ENCODE measurements at places on chromosomes 4 and X.

DNA sequence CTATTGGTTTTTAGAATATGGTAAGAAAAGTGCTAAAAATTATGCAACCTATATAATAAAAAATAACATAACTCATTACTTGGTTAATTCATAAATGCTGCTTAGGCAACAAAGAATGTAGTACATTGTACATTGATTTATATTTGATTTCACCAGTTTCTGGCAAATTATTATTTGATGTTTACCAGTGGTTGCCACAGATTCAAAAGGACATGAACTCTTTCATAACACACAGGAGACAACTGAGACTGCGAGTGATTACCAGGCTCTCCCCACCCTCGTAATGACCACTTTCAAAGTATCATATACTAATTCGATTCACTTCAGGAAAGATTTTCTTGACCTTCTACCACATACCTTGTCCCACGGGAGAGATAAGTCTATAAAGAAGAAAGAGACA is 158.5 kb downstream of the NR3C2 start:
- no peak for DNase-seq

DNA sequence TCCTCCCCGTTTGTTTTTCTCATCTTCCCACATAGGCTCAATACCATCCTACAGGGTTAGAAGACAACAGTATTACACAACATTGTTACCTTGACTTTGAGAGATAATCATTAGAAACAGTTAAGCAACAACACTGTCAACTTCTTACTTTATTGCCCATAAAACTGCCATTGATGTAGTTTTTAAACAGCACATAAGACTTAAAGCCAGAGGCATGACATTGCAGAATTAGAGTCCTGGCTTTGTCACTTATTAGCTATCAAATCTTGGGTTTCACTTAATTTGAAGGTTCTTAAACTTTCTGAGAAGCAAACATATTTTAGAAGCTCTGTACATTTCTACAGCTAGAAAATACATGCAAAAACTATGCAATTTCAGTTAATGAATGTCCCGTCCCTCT is 41.8 kb downstream of the EIF4E start:
- DNase-seq = no peak

- no peak for DNase-seq
These were observed 107.3 kb downstream of the AMMECR1 start for GRCh38 chrX:110210417-110211139.

- DNase-seq = no peak
These were observed at the start of gene NEXMIF for GRCh38 chrX:74925225-74926088. Gene NEXMIF, minus strand, starts transcription at chrX:74925452.

- no peak for DNase-seq
These were observed 223.2 kb upstream of the CNKSR2 start for GRCh38 chrX:21151051-21151450.

GRCh38 chr4:24798036-24798610 is 2.8 kb downstream of the SOD3 start:
- no peak for DNase-seq

GRCh38 chrX:17854531-17854930 is 6.6 kb downstream of the RAI2 start:
- no peak for DNase-seq

DNA sequence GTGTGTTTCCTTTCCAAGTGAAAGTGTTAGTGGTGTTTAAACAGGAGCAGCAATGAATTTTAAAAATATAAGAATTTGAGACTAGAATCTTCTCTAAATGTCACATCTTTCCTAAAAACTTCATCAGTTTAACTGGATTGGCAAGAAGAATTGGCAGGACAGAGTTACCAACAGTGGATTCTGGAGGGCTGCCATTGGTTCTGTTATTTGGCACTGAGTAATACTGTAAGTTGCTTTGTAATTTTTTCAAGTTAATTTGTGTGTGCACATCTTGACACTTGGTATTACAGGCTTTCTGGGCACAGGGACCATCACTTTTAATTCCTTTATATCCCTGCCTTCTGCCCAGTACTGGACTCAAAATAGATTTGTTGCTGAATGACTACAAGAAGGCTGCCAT is 4.5 kb upstream of the GPRIN3 start:
- DNase-seq = no peak

- no peak for DNase-seq
These were observed 57.7 kb upstream of the PASD1 start for GRCh38 chrX:151505796-151506195.

Data from ecto neural progenitor cell (in vitro differentiated cells).